ENCODE measurements at places on chromosomes 2 and 18.

GRCh38 chr18:75170022-75170789 is 38.7 kb downstream of the PTGR3 start:
- no peak overlapping the region for H3K4me3 ChIP-seq
- H3K36me3 ChIP-seq: no peaks in the 10 kb centered on the region
- H3K4me1 ChIP-seq: peaks cover 2% of the 10 kb centered on the region
- no peak for DNase-seq

DNA sequence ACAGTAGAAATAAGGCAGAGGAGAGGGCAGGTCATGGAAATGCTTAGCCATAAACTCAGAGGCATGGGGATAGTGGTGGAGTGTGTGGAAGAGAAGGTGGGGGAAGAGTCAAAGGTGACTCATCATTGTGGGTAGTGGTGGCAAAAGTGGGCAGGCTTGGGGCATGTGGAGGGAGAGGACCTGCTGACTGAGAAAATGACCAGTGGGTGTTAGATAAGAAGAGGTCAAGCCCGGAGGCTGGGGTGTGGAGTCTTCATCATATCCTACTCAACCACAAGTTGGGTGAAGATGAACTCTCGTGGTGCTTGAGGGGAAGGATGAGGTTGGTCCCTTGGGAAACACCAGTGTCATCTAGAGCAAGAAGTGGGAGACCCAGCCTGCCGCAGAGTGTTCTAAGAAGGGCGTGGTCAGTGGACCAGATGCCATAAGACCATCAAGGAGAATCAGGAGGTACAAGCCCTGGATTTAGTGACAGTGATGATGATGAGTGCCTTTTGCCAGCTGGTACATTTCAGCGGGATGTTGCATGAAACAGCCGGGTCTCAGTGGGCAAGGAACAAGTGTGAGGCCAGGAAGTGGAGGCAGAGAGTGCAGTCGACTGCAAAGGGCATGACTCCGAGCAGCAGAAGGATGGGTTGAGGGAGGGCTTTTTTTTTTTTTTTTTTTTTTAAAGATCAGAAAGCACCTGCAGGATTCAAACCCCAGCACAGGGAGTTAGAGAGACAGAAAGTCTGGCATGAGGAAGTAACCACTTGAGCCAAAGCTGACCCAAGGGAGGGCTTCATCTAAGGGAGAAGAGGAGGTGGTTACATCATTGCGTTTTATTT is 122.6 kb upstream of the SPRED2 start:
- H3K4me3 ChIP-seq: no peak overlapping the region
- peaks cover 15% of the 10 kb centered on the region for H3K4me1 ChIP-seq
- H3K27me3 ChIP-seq: peaks cover 8% of the 10 kb centered on the region

- no peaks in the 10 kb centered on the region for H3K27me3 ChIP-seq
- H3K36me3 ChIP-seq: no peaks in the 10 kb centered on the region
- H3K27ac ChIP-seq: no peak overlapping the region
- H3K4me3 ChIP-seq: no peak overlapping the region
- peaks cover 48% of the 10 kb centered on the region for H3K4me1 ChIP-seq
These were observed 68.4 kb upstream of the PPP1CB start for GRCh38 chr2:28683100-28683706.

DNA sequence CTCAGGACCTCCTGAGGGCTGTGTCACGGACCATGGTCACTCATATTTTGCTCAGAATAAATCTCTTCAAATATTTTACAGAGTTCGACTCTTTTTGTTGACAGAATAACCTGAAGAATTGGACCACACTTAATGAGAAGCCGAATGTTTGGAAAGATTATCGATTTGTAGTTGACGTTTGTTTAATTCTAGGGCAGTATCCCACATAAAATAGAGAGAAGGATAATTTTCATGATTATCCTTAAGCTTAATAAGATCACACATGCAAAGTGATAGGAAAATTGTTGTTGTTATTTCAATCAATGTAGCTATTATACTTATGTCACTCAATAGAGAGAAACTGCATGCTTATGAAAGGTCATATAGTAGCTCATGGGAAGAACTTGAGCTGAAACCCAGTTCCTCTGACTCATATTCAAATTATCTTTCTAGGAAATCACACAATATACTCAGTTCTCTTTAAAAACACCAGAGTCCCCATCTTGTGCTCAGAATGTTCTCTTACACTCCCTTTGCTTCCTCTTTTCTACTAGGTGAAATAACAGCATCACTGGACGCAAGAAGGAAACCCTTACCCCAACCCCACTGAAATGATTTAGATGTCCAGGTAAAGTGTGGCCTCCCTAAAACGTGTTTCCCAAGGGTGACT is 982.1 kb downstream of the TSN start:
- no peak overlapping the region for H3K27ac ChIP-seq
- no peak overlapping the region for H3K4me3 ChIP-seq
- H3K27me3 ChIP-seq: no peaks in the 10 kb centered on the region
- no peaks in the 10 kb centered on the region for H3K4me1 ChIP-seq

DNA sequence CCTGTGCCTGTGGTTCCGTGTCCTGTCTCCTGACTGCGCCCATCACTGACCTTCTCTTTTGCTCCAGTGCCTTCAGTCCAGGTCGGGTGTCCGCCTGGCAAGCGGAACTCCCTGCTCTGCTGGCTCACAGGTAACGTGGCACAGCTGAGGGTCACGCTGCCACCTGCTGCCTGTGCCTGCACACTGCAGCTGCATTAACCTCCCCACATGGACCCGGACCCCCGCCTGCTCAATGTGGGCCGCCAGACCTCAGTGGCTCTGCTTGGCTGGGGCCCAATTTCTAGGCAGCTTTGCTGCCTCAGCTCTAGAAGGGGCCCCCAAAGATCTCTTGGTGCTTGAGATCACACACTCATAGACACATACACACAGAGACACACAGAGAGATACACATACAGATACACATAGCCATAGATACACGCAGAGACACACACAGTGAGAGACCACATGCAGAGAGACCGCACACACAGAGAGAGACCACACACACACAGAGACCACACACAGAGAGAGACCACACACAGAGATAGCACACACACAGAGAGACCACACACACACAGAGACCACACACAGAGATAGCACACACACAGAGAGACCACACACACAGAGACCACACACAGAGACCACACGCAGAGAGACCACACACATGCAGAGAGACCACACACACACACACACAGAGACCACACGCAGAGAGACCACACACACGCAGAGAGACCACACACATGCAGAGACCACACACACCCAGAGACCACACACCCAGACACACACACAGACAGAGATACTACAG is 14.9 kb upstream of the CNNM3 start:
- peak; percentile 87 for DNase-seq
- no peak overlapping the region for H3K27ac ChIP-seq
- no peaks in the 10 kb centered on the region for H3K27me3 ChIP-seq
- no peak overlapping the region for H3K4me3 ChIP-seq

- no peak for DNase-seq
- no peaks in the 10 kb centered on the region for H3K36me3 ChIP-seq
- no peaks in the 10 kb centered on the region for H3K27me3 ChIP-seq
- H3K27ac ChIP-seq: no peak overlapping the region
- H3K4me1 ChIP-seq: no peaks in the 10 kb centered on the region
These were observed 133.9 kb upstream of the KLHL14 start for GRCh38 chr18:32906506-32907310.

GRCh38 chr2:42064417-42064942 is 16.7 kb downstream of the PKDCC start:
- H3K27me3 ChIP-seq: peaks cover 13% of the 10 kb centered on the region
- no peak for DNase-seq
- H3K4me3 ChIP-seq: no peak overlapping the region
- H3K27ac ChIP-seq: no peak overlapping the region
- H3K36me3 ChIP-seq: no peaks in the 10 kb centered on the region

DNA sequence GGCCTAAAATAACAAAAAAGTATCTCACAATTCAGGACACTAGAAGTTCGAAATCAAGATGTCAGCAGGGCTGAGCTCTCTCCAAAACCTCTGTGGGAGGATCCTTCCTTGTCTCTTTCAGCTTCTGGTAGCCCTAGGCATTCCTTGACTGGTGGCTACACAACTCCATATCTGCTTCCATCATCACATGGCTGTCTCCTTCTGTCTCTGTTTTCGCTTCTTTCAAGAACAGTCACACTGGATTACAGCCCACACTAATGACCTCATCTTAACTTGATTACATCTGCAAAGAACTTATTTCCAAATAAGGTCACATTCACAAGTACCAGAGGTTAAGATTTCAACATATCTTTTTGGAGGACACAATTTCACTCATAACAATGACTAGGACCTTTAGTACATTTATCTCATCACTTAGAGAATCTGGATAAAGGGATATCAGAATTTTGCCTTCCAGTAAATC is 275.2 kb downstream of the IRS1 start:
- no peak for DNase-seq
- H3K4me1 ChIP-seq: no peaks in the 10 kb centered on the region
- H3K4me3 ChIP-seq: no peak overlapping the region
- H3K36me3 ChIP-seq: no peaks in the 10 kb centered on the region
- H3K27ac ChIP-seq: no peak overlapping the region
- H3K27me3 ChIP-seq: peaks cover 2% of the 10 kb centered on the region

DNA sequence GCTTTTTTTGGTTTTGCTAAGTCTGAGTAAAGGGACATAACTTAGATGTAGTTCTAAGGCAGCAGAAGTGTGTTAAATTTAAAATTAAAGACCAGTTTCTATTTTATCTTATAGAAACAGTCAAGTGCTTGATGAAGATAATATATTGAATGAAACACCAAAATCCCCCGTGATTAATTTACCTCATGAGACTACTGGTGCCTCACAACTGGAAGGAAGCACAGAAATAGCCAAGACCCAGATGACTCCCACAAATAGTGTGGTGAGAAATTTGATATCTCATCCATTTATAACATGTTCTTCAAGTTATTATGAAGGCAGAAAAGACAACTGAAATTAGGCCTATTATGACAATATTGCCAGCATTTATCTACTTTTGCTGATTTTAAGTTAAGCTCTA is 45.6 kb downstream of the APLF start:
- no peaks in the 10 kb centered on the region for H3K27me3 ChIP-seq
- H3K4me3 ChIP-seq: no peak overlapping the region
- DNase-seq: no peak
- H3K4me1 ChIP-seq: no peaks in the 10 kb centered on the region

DNA sequence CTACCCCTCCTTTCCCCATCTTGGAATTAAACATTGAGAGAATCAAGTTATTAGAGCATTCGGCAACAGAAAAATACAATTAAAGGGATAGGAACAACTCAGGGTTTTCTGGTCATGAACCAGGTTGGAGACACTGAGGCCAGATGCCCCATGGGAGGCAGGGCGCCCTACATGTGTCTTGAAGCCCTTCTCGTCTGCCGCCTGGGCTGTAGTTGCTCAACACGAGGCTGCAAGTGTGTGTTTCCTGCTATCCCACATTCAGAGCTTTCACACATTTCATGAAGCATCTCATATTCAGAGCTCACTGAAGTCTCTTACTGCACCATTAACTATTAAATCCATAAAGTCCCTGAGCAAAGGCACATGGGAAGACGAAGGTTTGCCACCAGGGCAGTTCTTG is 28.8 kb downstream of the TTC39C start:
- no peaks in the 10 kb centered on the region for H3K27me3 ChIP-seq
- H3K36me3 ChIP-seq: peaks cover 5% of the 10 kb centered on the region
- no peak overlapping the region for H3K4me3 ChIP-seq

DNA sequence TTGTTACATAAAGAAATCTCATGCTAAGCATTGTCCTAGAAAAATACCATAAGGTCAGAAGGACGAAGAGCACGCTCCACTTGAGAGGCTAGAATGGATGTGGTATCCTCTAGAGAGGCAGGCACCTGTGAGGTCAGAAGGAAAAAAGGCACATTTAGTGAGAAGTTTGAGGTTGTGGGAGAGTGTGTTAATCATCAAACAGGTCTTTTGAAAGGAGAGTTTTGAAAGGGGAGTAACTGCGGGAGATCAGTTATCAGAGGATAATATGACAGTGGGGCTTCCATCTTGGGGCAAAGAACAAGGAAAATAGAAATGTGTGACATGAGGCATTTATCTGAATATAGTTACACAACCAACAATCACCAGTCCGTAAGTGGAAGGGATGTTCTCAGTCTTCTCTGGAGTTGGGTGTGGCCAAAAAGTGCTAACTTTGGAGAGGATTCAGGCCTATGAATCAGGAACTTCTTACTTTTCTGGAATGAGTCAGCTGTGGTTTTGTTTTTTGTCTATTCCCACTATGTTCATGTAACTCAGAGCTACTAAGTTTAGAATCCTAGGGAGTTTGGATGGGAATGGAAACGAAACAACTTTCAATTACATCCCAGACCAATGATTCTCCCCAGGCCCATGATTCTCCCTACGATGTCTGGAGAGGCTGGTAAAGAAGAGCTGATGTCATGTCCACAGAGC is 451.4 kb upstream of the ST6GAL2 start:
- H3K4me1 ChIP-seq: no peaks in the 10 kb centered on the region
- no peaks in the 10 kb centered on the region for H3K36me3 ChIP-seq
- no peak overlapping the region for H3K27ac ChIP-seq
- H3K4me3 ChIP-seq: no peak overlapping the region

DNA sequence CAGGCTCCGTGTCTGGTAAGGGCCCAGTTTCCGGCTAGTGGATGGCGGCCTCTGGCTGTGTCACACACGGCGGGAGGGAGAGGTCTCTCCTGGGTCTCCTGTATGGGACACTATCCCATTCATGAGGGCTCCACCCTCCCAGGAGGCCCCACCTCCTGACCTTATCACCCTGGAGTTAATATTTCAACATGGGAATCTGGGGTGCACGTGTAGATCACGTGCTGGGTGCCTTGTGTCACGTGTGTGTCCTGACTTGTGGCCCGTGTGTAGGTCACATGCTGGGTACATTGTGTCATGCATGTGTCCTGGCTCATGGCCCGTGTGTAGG is 9.9 kb downstream of the NEU4 start:
- peaks cover 8% of the 10 kb centered on the region for H3K27me3 ChIP-seq
- H3K4me3 ChIP-seq: no peak overlapping the region
- no peaks in the 10 kb centered on the region for H3K36me3 ChIP-seq
- peaks cover 5% of the 10 kb centered on the region for H3K4me1 ChIP-seq

DNA sequence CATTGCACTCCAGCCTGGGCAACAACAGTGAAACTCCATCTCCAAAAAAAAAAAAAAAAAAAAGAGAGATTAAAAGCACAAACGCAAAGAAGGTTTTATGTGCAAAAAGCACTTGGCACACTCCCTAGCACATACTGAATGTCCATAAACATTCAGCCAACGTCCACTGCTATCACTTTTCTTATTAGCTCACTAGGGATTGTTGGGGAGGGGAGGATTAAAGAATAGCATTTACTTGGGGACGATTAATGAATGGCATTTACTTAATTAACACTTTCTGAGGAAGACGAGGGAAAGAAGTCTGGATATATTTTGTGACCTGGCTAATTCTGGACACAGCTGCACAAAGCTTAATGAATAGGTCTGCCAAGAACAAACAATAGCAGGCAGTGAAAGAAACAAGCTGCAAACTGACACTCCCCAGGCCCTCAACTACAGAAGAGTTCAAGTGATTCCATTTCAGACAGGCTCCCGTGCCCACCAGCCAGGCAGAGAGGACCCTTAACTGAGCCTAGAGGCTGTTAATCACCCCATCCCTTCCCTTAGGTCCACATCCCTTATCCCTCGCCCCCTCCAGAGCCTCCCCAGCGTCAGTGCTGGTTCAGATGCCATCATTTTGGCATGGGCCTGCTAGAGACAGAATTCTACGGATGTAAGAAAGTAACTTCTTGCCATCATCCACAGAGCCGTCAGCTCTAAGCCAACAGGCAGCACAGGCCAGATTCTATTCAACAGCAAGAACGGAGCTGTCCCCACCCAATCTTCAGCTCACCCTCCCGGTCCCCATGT is 7.4 kb downstream of the CYB5A start:
- H3K27ac ChIP-seq: no peak overlapping the region
- H3K4me1 ChIP-seq: peaks cover 18% of the 10 kb centered on the region
- DNase-seq: no peak
